ENCODE measurements at places on chromosomes 2 and 18. TPM values are rescaled to one million over a fixed set of nuclear protein-coding genes. Genes with fewer than 3 reads are reported as not detected.
A peak's percentile ranks its signal among the peaks of the same experiment; 100 is the strongest.

The HOXD3 gene
- total RNA-seq: not detected

- no peak for DNase-seq
Measured at GRCh38 chr2:206886696-206887095, 52.6 kb upstream of the CPO start.

The APLF gene
- total RNA-seq: 0.29 TPM

GRCh38 chr18:45839414-45840395 lies 14.2 kb downstream of the SIGLEC15 start:
- peak; percentile 67 for DNase-seq

- DNase-seq: no peak
Measured at GRCh38 chr2:86753606-86754005, 33.5 kb downstream of the RMND5A start.

- DNase-seq: peak; percentile 46
Measured at GRCh38 chr2:25822190-25823117, 55.8 kb downstream of the ASXL2 start.

The CRIM1 gene
- 54.9 TPM for total RNA-seq

The UGT1A4 gene
- 6.7 TPM for total RNA-seq

The C2orf66 gene
- not detected for total RNA-seq

DNA sequence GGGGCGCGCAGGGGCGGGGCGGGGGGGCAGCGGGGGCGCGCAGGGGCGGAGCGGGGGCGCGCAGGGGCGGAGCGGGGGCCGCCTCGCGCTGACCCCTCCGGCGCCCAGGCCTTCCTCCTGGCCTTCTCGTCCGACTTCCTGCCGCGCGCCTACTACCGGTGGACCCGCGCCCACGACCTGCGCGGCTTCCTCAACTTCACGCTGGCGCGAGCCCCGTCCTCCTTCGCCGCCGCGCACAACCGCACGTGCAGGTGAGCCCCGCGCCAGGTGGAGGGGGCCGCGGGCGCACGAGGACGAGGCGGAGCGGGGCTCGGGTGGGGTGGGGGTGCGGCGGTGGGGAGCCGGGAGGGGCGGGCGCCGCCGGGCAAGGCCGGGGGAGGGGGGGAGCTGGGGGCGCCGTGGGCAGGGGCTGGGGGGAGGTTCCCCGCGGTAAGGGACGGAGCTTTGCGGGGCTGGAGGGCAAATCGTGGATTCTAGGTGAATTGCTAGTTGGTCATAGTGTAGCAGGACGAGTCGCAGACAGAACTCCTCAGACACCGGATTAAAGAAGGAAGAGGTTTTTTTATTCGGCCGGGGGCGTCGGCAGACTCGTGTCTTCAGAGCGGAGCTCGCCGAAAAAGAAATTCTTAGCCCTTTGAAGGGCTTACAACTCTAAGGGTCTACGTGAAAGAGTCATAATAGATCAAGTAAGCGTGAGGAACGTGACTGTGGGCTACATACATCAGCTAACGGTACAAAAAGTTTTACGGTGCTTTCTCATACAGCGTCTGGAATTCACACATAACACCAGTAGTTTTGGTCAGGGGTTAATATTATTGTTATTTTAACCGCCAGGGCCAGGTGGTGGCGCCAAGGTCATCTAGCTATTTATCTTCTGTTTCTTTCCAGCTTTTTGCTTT lies 29.9 kb downstream of the ANO7 start:
- DNase-seq: peak; percentile 83

DNA sequence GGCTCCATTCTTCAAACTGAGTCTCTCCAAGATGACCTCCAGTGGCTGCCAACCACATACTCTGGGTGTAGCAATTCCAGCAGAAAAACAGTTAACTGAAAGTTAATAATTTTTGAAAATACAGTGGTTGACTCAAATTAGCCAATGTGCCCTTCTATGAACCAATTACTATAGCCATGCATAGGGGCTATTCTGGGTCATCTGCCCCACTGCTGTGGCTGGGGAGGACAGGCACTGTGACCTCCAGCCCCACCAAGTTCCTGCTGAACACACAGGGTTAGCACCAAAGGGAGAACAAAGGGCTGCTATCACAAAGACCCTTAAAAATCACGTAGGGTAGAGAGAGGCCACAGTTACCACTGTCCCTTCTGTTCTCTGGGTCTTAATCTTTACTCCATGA lies 123.0 kb downstream of the IRS1 start:
- DNase-seq: no peak

DNA sequence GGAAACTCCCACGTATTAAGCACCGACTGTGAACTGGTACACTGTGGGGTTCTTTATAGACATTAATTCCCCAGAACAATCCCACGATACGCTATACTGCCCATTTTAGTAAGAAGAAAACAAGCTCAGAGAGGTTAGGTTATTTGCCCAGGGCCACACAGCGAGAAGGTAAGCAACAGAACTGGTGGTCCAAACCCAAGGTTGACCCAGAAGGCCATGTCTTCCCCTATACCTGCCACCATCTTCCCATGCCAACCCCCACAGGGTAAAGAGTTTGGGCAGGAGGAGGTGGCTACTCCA lies 69.9 kb downstream of the MARCO start:
- no peak for DNase-seq

DNA sequence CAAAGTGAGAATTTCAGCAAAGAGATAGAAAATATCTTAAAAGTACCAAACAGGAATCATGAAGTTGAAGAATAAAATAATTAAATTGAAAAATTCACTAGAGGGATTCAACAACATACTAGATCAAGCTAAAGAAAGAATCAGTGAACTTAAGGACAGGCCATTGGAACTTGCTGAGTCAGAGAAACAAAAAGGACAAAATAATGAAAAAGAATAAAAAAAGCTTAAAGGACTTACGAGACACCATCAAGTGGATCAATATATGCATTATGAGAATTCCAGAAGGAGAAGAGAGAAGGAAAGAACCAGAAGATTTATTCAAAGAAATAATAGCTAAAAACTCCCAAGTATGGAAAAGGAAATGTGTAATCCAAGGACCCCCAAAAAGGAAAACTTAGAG lies 158.4 kb downstream of the SLC4A10 start:
- DNase-seq: no peak

DNA sequence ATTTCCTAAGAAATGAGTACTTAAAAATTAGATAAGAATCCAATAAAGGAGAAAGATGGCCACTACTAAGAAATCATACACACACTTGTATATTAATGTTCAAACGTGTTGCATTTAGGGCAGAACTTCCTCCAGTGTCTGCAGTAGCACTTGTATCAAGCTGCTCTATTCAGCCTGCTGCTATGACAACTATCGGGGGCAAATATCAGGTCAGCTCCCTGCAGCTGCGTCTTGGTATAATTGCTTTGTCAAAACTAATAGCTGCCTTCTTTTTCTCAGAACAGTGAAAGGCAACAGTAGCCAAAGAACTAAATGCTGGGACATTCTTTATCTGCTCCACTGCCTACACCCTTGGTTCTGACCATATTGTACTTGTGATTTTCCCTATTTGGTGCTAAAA lies 300.7 kb downstream of the NOL4 start:
- DNase-seq: peak; percentile 26

The NCKAP5 gene
- 0.89 TPM for total RNA-seq

DNA sequence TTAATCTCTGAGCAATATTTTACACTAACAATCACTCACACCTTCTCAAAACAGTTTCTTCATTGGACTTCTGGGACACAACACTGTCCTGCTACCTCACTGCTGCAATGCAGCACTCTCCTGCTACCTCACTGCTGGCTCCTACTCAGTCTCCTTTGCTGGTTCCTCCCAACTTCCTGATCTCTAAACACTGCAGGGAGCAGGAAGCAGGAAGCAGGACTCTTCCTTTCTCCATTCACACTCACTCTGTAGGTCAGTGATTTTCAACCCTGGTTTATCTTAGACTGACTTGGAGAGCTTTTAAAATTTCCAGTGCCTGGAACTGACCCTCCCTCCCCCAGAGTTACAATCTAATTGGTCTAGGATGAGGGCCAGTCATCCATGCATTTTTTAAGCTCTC lies 243.4 kb upstream of the RBBP8 start:
- no peak for DNase-seq

- no peak for DNase-seq
Measured at GRCh38 chr2:157744571-157745076, 116.0 kb upstream of the ACVR1C start.

DNA sequence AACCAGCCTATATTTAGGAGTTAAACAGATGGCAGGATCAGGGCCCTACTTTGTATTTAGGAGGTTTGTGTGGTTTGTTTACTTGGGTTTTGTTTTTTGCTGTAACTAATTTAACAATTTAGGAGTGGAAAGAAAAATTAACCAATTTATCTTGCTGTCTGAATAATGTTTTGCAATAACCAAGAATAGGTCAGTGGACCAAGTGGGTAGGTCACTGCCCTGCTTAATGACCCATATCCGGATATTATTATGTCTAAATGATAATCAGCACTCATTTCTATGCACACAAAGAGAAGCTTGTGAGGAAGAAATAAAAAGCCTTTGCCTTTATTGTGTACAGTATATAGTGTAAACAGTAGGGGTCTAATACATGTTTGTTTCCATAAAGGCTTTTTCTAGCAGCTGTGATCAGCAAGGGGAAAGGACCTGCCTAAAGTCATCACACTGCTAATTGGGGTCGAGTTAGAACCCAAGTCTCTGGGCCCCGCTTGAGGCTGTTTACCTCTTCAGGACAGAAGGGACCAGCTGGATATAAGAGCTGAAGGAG lies 76.6 kb downstream of the TGOLN2 start:
- DNase-seq: no peak

GRCh38 chr18:62420513-62421209 lies 95.6 kb downstream of the TNFRSF11A start:
- DNase-seq: peak; percentile 36

DNA sequence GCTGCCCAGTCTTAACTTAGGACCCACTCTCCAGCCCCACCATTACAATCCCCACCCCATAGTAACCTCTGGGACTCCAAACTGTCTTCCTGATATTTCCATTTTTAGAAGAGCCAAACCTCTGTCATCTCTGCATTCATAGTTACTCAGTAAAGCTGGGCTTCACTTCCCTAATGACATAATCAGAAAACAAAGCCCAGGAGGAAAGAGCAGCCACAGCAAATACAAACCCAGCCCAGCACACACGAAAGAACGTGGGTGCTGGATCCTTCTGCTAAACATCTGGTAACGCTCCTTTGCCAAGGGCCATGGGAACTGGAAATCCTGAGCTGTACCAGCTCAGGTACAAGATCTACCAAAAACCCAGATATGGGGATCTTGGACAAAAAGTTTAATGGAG lies 36.8 kb upstream of the RIOK3 start:
- no peak for DNase-seq

The ELP2 gene
- total RNA-seq: 24.1 TPM

The PLCL1 gene
- 4.1 TPM for total RNA-seq

- no peak for DNase-seq
Measured at GRCh38 chr2:32772638-32773447, 145.0 kb downstream of the TTC27 start.

DNA sequence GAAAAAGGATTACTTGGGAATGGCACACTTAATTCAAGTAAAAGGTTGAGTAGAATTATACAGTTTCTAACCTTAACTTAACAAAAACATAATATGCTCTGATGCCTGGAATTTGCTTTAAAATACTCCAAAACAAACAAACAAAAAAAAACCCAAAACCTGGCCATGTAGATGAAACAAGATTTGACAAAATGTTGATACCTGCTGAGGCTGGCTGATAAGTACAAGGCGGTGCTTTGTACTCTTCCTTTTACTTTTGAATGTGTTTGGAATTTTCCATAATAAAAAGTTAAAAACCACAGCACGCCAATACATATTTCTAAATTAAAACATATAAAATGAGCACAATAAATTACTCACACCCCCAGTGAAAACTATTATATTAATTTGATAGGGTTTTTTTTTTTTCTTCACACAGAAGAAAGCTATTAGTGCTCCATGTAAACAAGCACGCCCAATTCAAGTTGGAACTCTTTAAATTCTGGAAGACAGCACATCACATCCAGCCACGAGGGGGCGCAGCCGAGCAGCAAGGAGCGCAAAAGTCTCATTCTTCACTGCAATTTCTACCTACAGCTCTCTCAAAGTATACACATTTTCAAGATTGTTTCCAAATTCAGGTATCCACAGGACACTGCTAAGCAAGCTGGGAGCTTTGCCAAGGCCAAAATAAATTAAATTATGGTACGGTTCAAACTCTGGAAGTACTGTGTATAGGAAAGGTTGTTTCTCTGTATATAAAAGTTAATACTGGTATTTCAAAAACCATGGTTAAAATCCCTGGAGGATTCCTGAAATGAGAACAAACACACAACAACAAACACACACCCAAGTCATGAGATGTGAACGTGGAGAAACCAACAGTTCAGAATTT lies 7.5 kb downstream of the SERTAD2 start:
- DNase-seq: peak; percentile 92

The CFC1 gene
- not detected for total RNA-seq

- DNase-seq: peak; percentile 54
Measured at GRCh38 chr2:169891593-169892298, 64.5 kb downstream of the UBR3 start.

The PAIP2B gene
- total RNA-seq: 5.2 TPM

The CCL20 gene
- not detected for total RNA-seq

The SERPINB3 gene
- not detected for total RNA-seq

GRCh38 chr2:210007895-210008294 lies 5.5 kb downstream of the RPE start:
- no peak for DNase-seq

GRCh38 chr2:27264753-27265535 lies 2.1 kb upstream of the SLC30A3 start:
- DNase-seq: peak; percentile 91
